ENCODE measurements at places on chromosomes 12 and 14. TPM values are rescaled to one million over a fixed set of nuclear protein-coding genes. Genes with fewer than 3 reads are reported as not detected.

MYRFL gene
- not detected for total RNA-seq

MARCHF9 gene
- 22.7 TPM for total RNA-seq

CRACR2A gene
- 27.0 TPM for total RNA-seq

TC2N gene
- 18.6 TPM for total RNA-seq

ARMH4 gene
- not detected for total RNA-seq

ENDOU gene
- total RNA-seq, result 0.09 TPM

SIX4 gene
- total RNA-seq, result 0.23 TPM

SIX6 gene
- total RNA-seq, result not detected

GAS2L3 gene
- 1.6 TPM for total RNA-seq

PTPRQ gene
- total RNA-seq, result not detected

PGAM5 gene
- total RNA-seq, result 110 TPM

RND1 gene
- 5.7 TPM for total RNA-seq

TBC1D30 gene
- 1.7 TPM for total RNA-seq

IRF9 gene
- total RNA-seq, result 138 TPM

RFLNA gene
- not detected for total RNA-seq

AHSA1 gene
- 441 TPM for total RNA-seq

SOX5 gene
- total RNA-seq, result 2.1 TPM

C12orf43 gene
- 35.3 TPM for total RNA-seq

MAGOHB gene
- total RNA-seq, result 88.6 TPM

TFCP2 gene
- 43.1 TPM for total RNA-seq

OLR1 gene
- total RNA-seq, result not detected

POTEM gene
- total RNA-seq, result not detected

FAM222A gene
- total RNA-seq, result 1.3 TPM

NTF3 gene
- not detected for total RNA-seq

SDSL gene
- total RNA-seq, result 0.61 TPM

KRT71 gene
- not detected for total RNA-seq
